ENCODE measurements at places on chromosomes 6 and 20.
A peak's percentile ranks its signal among the peaks of the same experiment; 100 is the strongest.

GRCh38 chr6:8149350-8149749 lies 47.0 kb upstream of the EEF1E1 start:
- no peak for DNase-seq

DNA sequence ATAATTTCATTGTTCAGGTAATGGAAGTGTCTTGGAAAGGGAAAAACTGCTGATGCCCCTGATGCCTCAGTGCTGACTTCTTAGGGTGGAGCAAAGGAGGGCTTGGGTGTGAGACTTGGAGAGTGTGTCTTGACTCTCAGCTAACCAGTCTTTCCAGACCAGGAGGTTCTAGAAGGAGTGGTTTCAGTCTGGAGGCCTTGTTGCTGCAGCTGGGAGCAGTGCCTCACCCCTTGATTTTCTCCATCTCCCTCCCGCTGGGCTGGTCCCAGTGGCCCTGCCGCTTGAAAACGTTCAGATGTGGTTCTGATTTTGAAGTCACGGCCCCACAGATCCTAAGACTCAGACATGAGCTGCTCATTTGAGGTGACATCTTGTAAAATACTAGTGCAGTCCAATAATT lies 5.4 kb downstream of the DSP start:
- DNase-seq: no peak

GRCh38 chr6:149696901-149697300 lies 21.0 kb downstream of the LATS1 start:
- DNase-seq: no peak

DNA sequence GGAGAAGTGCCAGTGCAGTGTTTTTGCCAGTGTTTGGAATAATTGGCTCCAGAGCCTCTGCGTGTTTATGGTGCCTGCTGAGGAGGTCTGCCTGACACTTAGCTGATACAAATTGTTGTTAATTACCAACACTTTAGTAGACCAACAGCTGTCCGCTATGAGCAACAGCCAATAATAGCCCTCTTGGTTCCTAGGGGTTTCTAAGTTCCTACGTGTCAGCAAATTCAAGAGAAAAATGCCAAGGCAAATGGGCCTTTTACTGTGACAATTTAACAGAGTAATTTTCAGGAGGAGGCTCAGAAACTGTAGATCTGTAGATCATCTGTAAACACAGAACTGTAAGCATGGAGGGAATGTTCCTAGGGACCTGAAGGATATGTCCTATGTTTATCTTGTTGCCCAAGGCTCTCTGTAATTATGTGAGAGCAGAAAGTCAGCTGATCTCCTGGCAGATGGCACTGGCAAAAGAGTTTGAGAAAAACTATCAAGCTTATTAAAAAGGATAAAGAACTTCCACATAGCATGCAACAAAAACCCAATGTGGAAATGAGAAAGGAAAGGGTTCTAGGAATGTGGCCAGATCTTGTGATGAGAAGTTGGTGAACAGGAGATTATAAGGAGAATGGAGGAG lies 157.7 kb downstream of the GJA1 start:
- no peak for DNase-seq

GRCh38 chr20:61960836-61961235 lies 104.8 kb downstream of the TAF4 start:
- no peak for DNase-seq

- DNase-seq: peak; percentile 56
Observed at GRCh38 chr6:35360349-35361138, 18.2 kb downstream of the PPARD start.

Data from left hindlimb (tissue), 1 donor.